ENCODE measurements at places on chromosomes 11 and 22. TPM values are rescaled to one million over a fixed set of nuclear protein-coding genes. Genes with fewer than 3 reads are reported as not detected.

DNA sequence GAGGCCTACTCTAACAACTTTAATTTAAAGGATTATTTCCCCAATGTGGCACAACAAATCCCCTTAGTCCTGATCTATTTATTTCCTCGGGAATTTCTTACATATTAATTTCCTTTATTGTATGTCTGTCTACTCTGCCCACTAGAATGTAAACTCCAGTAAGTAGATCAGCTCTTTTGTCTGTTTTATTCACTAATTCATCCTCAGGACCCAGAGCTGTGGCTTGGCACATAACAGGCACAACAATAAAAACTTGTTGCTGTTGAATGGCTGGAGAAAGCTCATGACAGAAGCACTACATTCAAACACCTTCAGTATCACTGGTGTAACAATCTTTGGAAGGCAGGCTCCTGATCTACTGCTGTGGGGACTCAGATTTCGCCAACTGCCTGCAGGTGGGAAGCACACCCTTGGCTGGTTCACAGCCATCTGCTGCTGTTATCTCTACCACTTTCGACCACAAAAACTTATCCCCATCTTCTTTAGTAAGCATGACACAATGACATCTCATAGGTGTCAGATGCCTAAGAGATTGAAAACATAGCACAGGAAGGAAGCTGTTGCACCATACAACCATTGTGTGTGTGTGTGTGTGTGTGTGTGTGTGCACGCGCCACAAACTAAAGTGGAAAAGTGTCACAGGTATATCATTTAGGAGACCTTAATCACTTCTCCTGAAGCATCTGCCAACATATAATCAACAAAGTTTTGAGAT is 11.9 kb downstream of the HIRA start:
- no peaks in the 10 kb centered on the region for H3K36me3 ChIP-seq
- no peak overlapping the region for H3K27ac ChIP-seq
- H3K4me1 ChIP-seq, result peaks cover 16% of the 10 kb centered on the region

DNA sequence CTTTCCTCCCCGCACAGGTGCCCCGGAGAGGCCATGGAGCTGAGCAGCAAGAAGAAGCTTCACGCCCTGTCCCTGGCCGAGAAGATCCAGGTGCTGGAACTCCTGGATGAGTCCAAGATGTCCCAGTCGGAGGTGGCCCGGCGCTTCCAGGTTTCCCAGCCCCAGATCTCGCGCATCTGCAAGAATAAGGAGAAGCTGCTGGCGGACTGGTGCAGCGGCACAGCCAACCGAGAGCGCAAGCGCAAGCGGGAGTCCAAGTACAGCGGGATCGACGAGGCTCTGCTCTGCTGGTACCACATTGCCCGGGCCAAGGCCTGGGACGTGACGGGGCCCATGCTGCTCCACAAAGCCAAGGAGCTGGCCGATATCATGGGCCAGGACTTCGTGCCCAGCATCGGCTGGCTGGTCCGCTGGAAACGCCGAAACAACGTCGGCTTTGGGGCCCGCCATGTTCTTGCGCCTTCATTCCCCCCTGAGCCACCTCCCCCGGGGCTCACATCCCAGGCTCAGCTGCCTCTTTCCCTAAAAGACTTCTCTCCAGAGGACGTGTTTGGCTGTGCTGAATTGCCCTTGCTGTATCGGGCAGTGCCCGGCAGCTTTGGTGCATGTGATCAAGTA is 1.3 kb downstream of the TIGD3 start:
- H3K4me3 ChIP-seq, result peak overlapping the region; percentile 79
- H3K4me1 ChIP-seq, result peaks cover 27% of the 10 kb centered on the region
- peaks cover 14% of the 10 kb centered on the region for H3K36me3 ChIP-seq
- no peak overlapping the region for H3K27ac ChIP-seq
- DNase-seq, result peak; percentile 73
- H3K27me3 ChIP-seq, result no peaks in the 10 kb centered on the region

GRCh38 chr22:23539135-23539838 is 40.8 kb downstream of the IGLL1 start:
- no peaks in the 10 kb centered on the region for H3K36me3 ChIP-seq
- peak; percentile 89 for DNase-seq
- no peaks in the 10 kb centered on the region for H3K4me1 ChIP-seq

DNA sequence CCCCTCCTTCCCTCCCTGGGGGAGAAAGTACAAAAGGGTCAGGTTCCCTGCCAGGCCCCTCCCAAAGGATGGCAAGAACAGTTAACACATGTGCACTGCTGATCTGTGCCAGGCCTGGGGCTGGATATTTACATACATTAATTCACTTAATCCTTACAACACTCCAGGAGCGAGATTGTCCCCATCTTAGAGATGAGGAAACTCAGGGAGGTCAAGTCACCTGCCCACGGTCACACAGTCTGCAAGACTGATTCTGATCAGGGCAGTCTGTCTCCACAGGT is 36.5 kb downstream of the NECTIN1 start:
- no peaks in the 10 kb centered on the region for H3K4me1 ChIP-seq
- H3K4me3 ChIP-seq, result no peak overlapping the region

The AHNAK gene
- 897 TPM for total RNA-seq

The TRPM5 gene
- not detected for total RNA-seq
